ENCODE measurements at places on chromosomes 2 and 18.

- no peak for DNase-seq
Measured at GRCh38 chr2:144830543-144830942, 310.6 kb upstream of the ZEB2 start.

DNA sequence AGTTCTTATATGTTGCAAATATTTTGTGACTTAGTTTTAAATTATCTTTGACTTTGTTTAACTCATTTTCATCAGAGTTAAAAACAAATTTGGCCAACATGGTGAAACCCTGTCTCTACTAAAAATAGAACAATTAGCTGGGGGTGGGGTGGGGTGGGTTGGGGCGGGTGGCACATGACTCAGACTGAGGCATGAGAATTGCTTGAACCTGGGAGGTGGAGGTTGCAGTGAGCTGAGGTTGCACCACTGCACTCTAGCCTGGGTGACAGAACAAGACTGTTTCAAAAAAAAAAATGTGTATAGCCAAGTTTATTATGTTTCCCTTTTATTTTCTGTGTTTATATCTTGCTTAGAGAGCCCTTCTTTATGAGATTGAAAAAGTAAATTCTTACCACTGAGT, 14.2 kb upstream of the LIPG start:
- no peak for DNase-seq

DNA sequence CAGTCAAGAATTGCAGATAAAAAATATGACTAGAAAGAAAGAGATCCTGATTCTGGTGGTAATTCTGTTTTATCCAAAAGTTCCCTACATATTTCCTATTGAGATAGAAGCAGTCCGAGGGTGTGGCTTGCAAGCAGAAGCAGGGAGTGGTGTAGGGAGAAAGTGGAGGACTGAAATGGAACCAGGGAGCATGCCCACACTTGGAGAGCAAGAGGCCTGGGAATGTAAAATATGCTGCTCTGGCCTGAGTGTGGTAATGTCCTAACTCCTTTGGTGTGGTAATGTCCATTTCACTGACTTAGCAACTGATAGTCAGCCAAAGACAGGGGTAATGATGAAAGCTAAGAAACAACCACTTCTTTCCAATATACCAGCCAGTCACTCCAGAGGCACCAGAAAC, 30.1 kb upstream of the FMNL2 start:
- no peak for DNase-seq

- DNase-seq, result no peak
Measured at GRCh38 chr18:57461652-57462269, 26.6 kb downstream of the ONECUT2 start.

Measured in SHP77 (cell line).